ENCODE measurements at places on chromosomes 12 and 14.
A peak's percentile ranks its signal among the peaks of the same experiment; 100 is the strongest.

- peak; percentile 19 for DNase-seq
Observed at GRCh38 chr14:34981743-34982420, 910 bp upstream of the SRP54 start.

DNA sequence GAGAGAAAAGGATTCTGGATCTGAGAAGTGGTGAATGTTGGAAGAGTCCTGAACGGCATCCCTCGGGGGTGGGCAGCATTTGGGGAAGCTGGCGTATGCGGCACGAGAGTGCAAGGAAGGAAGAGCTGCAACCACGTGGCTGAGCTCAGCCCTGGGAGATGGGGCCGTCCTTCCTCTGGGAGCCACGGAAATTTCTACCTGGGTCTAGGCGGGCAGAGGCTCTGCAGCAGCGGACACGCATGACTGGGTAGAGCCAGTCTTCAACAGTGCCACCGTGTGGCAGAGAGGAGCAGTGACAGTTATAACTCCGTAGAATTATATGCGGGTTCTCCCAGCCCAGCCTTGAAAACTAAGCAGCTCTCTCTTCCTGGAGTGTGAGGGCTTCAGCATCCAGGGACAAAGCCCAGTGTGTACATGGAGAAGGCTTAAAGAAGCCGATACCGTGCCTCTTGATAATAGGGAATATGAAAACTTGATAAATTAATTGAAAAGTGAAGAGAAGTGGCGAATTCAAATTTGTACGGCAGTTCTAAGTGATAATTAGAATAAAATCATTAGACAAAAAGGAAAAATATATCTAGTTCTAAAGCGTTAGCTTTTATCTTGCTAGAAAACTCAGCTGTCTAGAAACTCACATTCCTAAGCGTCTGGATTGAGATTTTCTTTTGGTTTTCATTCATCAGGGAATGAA lies 82.9 kb upstream of the STXBP6 start:
- DNase-seq = peak; percentile 19

DNA sequence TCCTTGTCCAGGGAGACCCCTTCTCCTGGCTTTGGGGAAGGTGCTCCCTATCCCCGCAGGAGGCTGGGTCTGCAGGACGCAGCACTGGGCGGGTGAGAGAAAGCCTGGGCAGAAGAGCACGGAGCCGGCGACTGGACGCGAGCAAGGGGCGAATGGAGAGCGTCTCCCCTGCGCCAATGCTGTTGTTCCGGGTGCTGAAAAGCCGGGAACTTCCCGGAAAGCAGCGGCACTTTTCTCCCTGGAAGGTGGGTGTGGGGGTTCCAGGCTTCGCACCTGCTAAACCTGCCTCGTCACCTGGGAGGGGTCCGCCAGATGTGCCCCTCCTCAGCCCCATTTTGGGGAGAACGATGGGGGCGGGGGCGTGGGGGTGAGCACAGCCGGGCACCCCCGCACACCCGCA lies 417.1 kb upstream of the TMTC1 start:
- DNase-seq = no peak

GRCh38 chr14:54488318-54488645 lies 498 bp downstream of the GMFB start:
- no peak for DNase-seq

DNA sequence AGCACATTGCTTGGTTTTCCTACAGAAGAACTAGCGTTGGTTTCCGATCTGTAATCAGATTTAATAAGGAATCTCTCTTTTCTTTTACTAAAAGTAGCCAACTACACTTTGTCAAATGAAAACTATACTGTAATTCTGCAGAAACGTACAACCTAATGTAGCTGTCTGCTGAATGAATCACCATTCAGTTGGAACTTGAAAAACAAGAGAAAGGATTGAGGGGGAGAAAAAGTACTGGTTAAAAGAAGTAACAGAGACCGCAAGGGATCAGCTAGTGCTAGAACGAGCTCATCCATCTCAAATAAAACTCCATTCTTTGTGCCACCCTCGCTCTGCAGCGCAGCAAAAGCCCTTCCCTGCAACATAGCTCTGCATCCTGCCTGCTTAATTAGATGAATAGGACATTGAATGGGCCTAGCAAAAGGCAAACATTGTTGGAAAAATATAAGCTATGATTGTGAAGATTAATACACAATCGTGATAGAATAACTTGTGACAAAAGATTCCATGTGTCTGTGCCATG lies 2.6 kb downstream of the GARIN2 start:
- DNase-seq = no peak

DNA sequence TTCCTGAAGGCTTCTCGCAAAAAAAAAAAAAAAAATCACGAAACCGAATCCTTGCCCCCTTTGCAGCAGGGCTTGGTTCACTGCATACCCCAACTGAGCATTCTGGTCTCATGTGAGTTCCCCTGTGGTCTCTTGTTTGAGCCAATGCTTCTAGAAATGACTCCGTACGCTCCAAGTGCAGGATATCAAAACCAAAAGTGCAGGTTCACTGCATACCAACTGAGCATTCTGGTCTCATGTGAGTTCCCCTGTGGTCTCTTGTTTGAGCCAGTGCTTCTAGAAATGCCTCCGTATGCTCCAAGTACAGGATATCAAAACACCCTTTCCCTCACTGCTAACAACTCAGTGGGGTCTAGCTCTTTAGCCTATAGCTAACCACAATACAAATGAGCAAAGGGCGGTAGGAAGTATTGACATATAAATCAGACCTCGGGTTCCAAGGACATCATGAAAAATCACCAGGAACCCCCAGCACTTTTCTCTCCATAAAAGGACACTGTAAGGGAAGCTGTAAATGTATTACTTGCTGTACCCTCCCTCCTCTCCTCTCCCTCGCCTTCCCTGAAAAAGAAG lies 206.3 kb upstream of the NOS1 start:
- DNase-seq = no peak

DNA sequence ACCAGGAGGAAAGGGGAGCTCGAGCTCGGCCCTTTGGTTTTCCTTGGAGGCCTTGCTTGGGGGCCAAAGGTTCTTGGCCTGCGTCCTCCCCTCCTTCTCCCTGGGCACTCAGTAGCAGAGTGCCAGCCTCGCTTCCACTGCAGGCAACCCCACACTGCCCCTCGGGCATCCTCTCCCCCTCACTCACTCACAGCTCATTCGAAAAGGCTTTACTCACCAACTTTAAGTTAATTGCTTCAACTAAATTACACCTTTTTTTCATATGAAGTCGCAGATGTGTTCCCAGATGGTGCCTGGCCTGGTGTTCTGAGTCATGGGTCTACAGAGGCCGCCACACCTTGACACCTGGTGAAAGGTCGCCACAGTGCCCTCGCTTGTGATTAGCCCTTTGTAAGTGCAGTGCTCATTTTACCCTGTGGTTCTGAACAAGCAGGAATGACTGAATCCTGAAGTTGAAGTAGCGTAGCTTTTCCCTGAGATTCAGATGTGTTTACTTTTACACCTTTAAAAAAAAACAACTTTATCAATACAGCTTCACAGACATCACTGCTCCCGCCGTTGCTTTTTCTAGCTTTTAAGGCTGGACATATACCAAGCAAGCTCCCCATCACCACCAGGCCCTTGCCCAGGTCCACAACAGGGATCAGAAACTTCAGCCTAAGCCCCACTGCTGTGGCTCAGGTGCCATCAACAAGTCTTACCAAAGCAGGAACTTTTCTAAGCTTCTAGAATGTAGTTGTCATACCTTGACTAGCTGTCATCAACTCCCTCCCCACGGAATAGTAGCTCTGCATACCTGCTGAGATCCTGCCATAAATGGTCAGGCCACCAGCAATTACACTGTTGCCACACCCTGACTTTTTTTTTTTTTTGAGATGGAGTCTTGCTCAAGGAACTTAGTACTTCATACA lies 20.3 kb upstream of the ADIPOR2 start:
- no peak for DNase-seq

GRCh38 chr14:102655137-102655536 lies 62.7 kb downstream of the RCOR1 start:
- DNase-seq = no peak

DNA sequence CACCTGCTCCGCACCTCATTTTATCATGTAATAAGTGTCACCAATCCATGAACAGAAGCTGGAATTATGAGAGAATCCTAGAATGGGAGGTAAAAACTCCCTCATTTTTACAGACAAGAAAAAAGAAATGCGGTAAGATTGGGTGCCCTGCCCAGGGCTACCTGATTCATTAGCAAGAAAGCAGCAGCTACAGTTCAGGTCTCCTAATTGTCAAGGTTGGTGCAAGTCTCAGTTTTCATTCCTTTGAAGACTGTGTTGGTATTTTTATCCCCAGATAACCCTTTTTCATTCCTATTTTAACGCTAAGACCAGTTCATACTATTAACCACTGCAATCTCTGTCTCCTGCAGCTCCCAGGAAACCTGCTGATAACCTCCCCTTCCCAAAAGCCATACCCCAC lies 6.9 kb downstream of the DUSP6 start:
- DNase-seq = no peak

DNA sequence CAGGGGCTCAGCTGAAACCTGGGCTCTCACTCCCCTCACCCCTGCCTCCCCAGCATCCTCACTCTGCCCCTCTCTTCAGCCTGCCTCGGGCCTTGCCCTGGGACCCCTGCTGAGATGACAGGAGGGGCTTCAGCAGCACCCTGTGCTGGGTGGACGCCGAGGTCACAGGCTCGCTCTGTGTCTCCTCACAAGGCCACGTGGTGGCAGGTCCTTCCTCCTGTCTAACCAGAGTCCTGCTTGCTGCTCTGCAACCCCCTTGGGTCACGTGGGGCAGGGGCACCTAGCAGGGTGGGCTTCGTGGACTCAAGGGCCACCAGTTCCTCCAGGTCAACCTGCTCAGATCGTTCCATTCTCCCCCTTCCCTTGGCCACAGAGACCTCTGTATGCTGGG lies 90.4 kb downstream of the TMEM121 start:
- DNase-seq = no peak

GRCh38 chr12:13799574-13799973 lies 181.8 kb downstream of the GRIN2B start:
- DNase-seq = no peak

All from T-helper 1 cell (primary cell).